Breast epithelium (tissue), 4 donors: ENCODE measurements at places on chromosomes 11 and 22. TPM values are rescaled to one million over a fixed set of nuclear protein-coding genes. Genes with fewer than 3 reads are reported as not detected.

NXPE1 gene
- not detected for total RNA-seq

- no peak for DNase-seq
These were observed 245.2 kb downstream of the MN1 start for GRCh38 chr22:27556371-27556770.

PLCB3 gene
- 19.0 TPM for total RNA-seq

DNA sequence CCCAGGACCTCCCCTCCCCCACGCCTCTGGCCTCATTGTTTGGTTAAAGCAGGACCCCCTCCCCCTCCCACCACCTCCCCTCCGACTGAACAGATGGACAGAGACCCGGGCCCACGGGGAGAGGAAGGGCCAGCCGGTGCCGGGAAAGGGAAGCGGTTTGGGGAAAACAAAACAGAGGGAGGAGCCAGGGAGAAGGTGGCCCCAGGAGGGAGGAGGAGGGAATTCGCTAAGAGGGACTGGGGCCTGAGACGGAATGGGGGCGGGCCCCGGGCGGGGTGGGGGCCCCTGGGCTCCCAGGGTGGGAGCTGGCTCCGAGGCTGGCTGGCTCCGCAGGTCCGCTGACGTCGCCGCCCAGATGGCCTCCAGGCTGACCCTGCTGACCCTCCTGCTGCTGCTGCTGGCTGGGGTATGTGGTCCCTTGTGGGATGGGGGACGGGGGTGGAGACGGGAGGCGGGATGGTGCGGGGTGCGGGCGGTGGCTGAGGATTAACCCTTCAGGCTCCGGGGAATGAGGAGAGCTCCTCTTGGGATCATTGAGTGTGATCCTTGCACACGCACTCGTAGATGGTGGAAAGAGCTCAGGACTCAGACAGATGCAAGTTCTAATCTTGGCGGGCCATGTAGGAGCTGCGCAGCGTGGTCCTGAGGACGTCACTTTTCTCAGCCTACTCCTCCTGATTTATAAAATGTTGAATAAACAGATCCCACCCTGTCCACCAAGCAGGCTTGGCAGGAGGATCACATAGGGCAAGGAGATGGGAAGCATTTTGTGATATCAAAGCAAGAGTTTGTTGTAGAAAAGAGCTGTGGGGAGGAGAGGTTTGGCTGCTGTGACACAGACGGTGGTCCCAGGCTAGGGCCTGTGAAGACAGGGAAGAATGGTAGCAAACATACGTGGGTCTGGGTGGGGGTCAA is 688 bp downstream of the SERPING1 start:
- peak; percentile 72 for DNase-seq

- no peak for DNase-seq
These were observed 12.7 kb upstream of the FXYD2 start for GRCh38 chr11:117837070-117837776.

DNA sequence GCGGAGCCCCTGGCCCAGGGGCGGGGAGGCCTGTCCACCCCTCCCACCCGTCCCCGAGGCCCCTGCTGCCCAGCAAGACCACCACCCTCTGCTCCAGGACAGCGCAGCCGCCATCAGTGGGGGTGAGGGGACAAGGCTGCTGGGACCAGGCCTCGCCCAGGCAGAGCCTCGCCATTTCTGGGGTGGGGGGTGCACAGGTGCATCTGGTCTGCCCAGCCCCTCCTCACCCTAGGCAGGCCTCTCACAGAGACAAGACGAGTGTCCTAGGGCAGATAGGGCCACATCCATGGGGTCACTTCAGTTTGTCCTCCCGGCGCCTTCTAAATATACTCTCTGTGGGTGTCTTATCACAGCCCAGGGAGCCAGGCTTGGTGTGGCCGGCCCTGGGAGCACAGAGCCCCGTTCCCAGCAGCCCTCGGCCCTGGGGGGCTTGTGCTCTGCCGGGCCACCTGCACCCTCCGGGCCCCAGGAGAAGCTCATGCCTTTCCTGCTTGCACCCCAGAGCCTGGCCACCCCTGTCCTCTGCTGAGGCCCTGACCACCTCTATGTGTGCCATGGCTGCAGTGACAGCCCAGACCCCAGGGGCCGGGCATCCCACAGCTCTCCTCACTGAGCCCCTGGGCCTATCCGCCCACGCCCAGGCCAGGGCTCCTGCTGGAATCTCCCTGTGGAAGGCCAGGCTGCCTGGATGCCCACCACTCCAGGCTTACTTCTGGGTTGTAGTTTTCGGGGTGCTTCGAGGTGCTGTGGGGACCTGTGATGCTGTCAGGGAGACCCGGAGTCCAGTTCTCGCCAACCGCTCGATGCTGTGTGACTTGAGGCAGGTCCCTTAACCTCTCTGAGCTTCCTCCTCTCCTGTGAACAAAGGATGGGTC is 70.8 kb downstream of the KCNQ1 start:
- peak; percentile 10 for DNase-seq

DNA sequence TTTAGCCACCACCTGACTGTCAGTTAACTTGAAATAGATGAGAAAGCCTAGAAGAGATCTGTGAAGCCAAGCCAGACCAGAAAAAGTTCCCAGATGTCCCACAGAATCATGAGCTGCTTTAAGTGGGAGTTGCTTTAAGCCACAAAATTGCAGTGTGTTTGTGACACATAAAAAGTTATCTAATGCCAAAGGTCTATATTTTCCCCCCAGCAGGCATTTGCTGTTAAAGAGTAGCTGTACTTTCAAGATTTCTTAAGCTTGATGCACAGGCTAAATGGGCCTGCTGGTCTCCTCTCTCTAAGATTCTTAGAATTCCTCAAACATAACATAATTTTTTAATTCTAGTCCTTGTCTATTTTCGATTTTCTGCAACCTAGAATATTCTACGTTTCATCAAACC is 825.7 kb downstream of the FAM181B start:
- DNase-seq = no peak

CLMP gene
- 82.9 TPM for total RNA-seq

KRTAP5-8 gene
- not detected for total RNA-seq

DNA sequence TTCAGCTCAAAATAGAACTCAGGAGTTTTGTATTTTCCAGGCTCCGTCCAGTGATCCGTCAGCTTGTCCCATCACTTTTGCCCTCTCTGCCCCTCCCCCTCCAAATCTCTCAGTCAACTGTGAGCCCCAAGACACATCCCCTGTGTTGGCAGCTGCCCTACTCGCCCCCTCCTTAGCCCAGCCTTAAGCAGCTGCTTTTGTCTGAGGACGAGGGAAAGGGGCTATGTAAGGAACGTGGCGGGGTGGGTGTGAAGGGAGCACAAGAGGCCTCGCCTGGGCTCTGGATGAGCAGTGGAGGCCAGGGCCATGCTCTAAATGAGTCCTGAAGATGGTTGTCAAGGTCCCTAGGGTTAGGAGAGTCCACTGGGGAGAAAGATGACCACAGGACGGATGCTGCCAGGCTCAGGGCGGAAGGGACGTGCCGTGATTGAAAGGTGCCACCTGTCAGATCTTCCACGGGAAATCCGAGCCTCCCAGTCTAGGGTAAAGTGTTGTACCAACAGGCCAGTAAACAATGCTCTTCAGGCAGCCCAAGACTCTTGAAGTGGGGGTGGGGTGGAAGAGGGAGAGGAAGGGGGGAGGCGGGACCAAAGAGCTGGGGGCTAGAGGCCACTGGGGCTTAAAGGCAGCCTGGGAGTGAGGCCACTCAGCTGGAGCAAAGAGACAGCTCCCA is at the start of gene SMTNL1:
Gene SMTNL1, plus strand, starts transcription at position 649 of the 673 bp plus-strand sequence. CDS start 5,048 bp downstream, outside the sequence.
- no peak for DNase-seq

- no peak for DNase-seq
These were observed 95.4 kb upstream of the TIMP3 start for GRCh38 chr22:32706149-32706548.

- no peak for DNase-seq
These were observed 90.1 kb downstream of the MPPED1 start for GRCh38 chr22:43501878-43502277.

GRCh38 chr11:60872961-60873524 is 5.7 kb downstream of the ZP1 start:
- no peak for DNase-seq

PTGDR2 gene
- 0.59 TPM for total RNA-seq

USP2 gene
- 0.48 TPM for total RNA-seq

DNA sequence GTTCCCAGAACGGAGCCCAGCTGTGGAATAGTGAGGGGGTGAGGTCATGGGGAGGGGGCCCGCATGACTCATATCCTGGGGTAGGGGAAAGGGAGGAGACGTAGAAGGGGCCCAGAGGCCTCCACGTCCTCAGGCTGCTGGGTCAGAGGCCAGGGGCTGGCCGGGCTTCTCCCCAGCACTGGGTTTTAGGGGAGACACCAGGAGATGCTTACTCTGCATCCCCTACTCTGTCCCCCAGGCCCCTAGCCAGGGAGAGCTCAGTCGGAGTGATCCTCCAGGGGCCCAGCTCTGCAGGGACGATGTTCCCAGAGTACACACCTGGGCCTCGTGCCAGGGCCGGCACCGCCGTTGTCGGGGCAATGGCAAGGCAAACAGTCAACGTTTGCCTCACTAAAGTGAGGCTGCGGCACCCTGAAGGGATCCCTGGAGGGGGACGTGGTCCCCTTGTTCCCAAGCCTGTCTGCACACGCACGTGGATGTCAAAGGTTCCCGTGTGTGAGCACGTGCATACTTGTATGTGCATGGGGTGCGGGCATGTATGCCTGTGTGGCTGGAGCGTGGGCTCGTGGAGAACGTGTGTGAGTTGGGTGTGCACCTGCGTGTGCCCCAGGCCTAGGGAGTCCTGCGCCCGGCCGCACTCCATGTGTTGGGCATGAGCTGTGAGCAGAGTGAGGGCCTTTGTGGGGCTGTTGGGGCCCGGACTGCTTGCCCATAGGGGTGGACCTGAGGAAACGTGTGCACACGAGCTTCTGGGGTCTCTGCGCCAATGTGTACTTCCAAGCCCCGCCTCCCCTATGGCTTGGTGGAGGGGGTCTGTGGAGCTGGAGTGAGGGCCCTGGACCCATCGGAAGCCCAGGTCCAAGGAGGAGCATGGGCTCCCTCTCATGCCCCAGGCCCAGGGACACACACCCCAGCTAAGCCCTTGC is 14.2 kb downstream of the PRR33 start:
- DNase-seq = no peak

GRCh38 chr11:103079833-103080232 is 12.1 kb downstream of the DCUN1D5 start:
- DNase-seq = no peak

GRCh38 chr11:133011604-133012003 is 520.7 kb downstream of the OPCML start:
- DNase-seq = no peak

DNA sequence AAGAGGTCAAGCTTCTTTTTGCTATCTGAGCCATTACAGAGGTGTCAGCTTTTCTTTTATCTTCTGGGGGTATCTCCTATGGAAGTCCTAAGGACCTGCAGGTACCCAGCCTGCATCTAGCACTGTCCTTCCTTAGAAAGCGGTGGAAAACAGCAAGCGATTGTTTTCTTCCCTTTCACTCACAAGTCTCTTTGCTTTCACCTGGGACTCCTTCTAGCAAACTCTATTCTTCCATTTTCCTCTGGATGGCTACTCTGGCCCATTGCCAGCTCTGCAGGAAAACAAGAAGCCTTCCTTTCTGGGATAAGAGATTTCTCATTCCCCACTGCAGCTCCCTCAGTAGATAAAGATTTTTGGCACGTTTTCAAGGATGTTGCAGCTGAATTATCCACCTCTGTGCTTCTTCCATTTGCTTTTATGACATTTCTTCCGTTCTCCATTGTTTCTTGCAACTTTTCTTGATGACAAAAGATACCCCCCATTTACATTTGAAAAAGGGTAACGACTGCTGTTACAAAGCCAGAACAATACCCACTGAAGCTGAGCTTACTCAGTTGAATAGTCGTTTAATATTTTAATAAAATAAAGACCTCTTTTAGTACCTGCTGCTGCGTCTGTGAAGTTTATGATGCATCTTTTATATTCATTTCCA is 40.2 kb upstream of the BDNF start:
- no peak for DNase-seq

C1QTNF4 gene
- total RNA-seq = 0.96 TPM

- DNase-seq = no peak
These were observed 8.2 kb upstream of the PIWIL4 start for GRCh38 chr11:94558932-94559331.

AQP11 gene
- 1.6 TPM for total RNA-seq

DNA sequence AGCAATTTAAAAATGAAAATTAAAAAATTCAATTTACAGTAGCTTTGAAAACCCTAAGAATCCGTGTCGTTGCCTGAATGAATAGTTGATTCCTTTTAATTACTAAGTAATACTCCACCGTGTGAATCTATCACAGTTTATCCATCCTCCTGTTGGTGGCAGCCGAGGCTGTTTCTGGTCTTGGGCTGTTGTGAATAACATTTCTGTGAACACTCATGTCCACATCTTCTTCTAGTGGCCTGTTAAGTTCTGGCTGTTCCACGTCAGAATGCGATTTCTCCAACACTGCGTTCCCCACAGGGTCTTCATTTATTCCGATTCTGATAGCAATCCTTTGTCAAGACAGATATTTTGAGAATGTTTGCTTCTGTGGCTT is 223.0 kb downstream of the TBC1D22A start:
- no peak for DNase-seq

GRCh38 chr11:91295591-91295990 is 929.0 kb upstream of the FAT3 start:
- no peak for DNase-seq

CRYBA4 gene
- not detected for total RNA-seq

DNA sequence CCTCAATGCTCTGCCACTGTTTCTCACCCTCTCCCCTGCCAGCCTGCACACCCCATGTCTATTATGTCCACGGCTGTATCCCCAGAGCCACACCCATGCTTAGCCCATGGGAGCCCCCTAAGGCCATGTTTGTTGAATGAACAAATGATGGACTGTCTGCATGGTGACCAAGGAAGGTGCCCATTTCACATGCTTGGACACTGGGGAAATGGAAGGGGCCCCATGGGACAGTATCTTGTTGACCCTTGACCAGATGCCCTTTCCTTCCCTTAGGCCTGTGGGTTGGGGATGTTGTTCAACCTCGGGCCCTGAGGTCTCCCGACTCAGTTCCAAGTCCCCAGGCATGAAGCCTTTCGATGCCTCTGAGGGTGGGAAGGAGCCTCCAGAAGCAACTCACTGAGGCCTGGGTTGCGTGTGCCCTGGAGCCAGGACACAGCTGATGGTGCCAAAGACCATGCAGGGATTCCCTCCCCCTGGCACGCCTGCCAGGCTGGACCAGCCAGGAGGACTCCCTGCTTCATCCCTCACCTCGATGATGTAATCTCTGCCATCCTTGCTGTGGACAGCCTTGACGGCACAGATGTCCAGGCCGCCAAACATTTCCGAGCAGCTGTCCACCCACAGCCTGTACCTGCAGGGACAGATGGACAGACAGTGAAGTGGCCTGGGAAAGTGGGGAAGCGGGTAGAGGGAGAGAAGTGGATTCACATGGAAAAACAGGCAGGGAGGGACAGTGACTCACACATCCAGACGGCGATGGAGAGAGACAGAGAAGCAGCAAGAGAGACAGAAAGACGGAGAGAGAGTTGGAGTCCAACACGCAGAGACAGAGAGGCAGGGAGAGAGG is 58.9 kb downstream of the FBXO7 start:
- DNase-seq = no peak
